ENCODE measurements at places on chromosomes 3 and 15. TPM values are rescaled to one million over a fixed set of nuclear protein-coding genes. Genes with fewer than 3 reads are reported as not detected.

DNA sequence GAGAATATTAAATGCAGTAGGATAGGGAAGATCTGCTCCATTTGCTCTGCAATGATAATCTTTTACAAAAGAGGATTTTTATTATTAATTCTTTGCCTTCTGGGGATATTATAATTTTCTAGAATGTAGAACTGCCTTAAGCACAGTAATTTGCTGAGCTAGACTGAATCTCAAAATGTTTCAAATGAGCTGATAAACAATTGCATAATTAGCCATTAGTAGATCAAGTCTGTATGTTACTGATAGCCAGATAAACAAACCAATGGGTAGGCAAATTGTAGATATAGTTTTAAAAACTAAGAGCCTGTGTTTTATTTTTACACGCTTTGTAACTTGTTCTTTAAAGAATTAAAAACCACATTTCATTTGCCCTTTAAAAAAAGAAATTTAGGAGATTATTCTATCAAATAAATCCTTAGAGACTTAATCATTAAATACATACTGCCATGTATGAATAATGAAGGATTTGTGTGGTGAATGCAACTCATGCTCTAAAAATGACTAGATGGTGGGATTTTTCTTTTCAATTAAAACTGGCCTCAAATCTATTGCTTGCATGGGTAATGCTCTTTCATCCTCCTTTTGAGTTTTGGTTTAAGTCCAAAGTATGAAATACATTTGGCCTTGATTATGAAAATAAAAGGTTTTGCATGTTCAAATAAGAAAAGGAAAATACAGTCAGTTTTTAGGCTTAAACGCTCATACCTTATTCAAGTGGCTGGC is 32.6 kb upstream of the NANOGP8 start:
- no peaks in the 10 kb centered on the region for H3K36me3 ChIP-seq
- no peaks in the 10 kb centered on the region for H3K27me3 ChIP-seq
- DNase-seq = no peak

DNA sequence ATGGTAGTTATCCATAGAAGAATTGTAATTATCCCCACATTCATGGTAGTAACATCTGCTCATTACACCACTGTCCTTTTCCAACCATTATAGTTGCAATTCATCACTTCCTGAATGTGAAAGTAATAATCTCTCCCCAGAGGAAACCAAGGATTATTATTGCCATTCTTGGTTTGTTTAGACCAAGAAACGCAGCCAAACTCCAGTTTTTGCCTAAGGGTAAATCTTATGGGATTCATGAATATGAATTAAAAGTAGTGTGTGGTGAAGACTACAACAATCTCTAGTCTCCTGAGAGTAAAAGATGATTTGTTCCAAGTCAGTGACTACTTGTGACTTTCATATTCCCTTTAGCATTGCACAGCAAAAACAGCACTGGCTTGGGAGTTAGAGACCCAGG is 45.7 kb upstream of the ABI3BP start:
- no peaks in the 10 kb centered on the region for H3K27me3 ChIP-seq
- no peak overlapping the region for H3K4me3 ChIP-seq
- H3K4me1 ChIP-seq = no peaks in the 10 kb centered on the region
- no peak overlapping the region for H3K27ac ChIP-seq
- DNase-seq = no peak
- no peaks in the 10 kb centered on the region for H3K36me3 ChIP-seq

DNA sequence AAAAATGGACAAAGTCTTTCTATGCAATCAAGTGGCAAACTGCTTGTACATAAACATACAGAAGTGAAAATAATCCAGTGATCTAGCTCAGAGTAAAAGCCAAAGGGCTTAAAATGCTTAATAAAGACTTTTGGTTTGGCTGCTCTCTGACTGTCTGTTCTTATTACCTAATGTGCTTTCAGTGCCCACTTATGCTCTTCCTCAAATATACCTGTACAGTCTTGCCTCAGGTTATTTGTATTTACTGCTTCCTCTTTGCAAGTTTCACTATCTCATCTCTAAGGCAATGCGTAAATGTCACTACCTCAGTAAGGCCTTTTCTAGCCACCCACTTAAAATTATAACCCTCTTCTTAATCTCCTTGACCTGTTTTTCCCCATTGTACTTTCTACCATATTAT is 171.8 kb downstream of the EPHA6 start:
- no peaks in the 10 kb centered on the region for H3K4me1 ChIP-seq
- no peak for DNase-seq
- no peak overlapping the region for H3K27ac ChIP-seq
- no peaks in the 10 kb centered on the region for H3K27me3 ChIP-seq
- H3K36me3 ChIP-seq = no peaks in the 10 kb centered on the region

- H3K27ac ChIP-seq = no peak overlapping the region
- H3K36me3 ChIP-seq = no peaks in the 10 kb centered on the region
- no peak for DNase-seq
- H3K4me3 ChIP-seq = no peak overlapping the region
- no peaks in the 10 kb centered on the region for H3K4me1 ChIP-seq
Measured at GRCh38 chr3:85270488-85270887, 311.7 kb downstream of the CADM2 start.

DNA sequence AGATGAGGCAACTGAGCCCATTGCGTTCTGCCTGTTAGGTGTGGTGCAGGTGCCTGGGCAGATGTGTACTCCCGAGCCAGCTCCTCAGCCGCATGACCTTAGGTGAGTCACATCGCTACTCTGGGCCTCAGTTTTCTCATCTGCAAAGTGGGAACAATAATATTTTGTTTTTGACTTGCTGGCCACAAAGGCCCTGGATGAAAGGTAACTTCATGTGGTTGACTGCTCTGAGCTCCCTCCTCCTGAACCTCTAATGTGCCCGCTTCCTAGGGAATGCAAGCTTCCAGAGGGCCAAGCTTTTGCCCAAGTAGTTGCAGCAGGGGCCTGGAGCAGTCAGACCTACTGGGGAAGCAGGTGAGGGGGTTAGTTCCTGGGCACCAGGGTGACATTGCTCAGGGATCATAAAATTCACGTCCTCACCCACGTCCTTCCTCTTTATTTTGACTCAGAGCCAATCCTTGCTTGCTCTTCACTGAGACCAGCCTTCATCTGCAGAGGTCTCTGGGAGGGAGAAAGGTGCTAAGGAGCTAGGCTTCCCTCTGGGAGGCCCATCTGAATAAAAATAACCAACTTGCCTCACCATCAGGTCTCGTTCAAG is 149.0 kb upstream of the TLE3 start:
- DNase-seq = no peak
- H3K27me3 ChIP-seq = no peaks in the 10 kb centered on the region
- no peaks in the 10 kb centered on the region for H3K36me3 ChIP-seq
- H3K4me1 ChIP-seq = peaks cover 15% of the 10 kb centered on the region
- H3K27ac ChIP-seq = no peak overlapping the region

DNA sequence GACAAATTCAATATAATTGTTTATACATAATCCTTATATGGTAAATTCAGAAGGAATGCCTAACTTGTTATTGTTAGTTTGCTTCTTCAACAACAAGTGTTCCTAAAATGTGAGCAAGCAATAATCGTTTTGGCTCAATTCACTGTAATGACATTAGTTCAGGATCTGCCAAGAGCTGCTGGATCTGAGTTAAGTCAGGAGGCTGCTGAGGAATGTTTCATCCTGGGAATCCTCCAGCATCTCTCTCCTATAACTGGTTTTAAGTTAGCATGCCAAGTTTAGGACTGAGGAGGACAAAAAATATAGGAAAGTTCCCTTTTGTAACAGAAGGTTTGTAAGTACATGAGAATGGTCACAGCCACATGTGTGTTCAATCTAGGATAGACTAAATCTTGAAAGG is 4.9 kb upstream of the GTF2A2 start:
- no peak overlapping the region for H3K27ac ChIP-seq
- DNase-seq = no peak
- H3K27me3 ChIP-seq = no peaks in the 10 kb centered on the region
- no peaks in the 10 kb centered on the region for H3K4me1 ChIP-seq

The UBA7 gene
- 155 TPM for total RNA-seq

The NSMCE3 gene
- total RNA-seq = 5.1 TPM

The COLQ gene
- 13.2 TPM for total RNA-seq

The TRH gene
- total RNA-seq = not detected

All from Peyer's patch (tissue), 4 donors.